NCI-H1436 (cell line): ENCODE measurements at places on chromosomes 1 and 21.

- no peak for DNase-seq
Observed at GRCh38 chr1:216518844-216519627, 95.8 kb upstream of the USH2A start.

GRCh38 chr1:219773775-219774174 is 154.6 kb downstream of the SLC30A10 start:
- no peak for DNase-seq

DNA sequence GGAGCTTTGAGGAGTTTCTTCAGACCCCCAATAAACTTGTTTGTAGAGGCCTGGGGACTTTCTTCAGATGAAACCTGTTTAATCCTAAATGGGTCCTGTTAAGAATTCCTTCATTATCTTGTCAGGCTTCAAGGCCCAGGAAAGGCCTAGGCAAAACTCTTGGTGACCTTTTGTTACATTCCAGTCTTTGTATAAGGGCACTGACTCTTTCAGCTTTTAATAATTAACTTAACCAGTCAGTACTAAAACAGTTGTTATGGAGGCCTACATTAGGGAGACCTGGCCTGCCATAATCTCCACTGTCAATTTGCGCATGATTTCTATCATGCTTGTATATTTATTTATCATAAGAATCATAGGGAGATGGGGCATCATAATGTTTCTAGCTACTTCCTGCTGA is 110.2 kb downstream of the FCRL5 start:
- DNase-seq, result no peak

DNA sequence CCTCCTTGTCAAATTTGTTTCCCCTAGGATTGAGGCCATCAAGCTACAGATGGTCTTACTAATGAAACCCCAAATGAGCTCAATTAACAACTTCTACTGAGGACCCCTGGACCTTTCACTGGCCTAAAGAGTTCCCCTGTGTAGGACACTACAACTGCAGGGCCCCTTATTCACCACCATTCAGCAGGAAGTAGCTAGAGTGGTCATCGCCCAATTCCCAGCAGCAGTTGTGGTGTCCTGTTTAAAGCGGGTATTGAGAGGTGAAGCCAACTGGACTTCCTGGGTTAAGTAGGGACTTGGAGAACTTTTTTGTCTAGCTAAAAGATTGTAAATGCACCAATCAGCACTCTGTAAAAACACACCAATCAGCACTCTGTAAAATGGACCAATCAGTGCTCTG is 1466.9 kb downstream of the KCNT2 start:
- DNase-seq, result no peak

GRCh38 chr1:44327679-44328491 is 27.2 kb downstream of the ERI3 start:
- no peak for DNase-seq

GRCh38 chr1:155070721-155071569 is 7.4 kb downstream of the EFNA4 start:
- DNase-seq, result peak; percentile 82

DNA sequence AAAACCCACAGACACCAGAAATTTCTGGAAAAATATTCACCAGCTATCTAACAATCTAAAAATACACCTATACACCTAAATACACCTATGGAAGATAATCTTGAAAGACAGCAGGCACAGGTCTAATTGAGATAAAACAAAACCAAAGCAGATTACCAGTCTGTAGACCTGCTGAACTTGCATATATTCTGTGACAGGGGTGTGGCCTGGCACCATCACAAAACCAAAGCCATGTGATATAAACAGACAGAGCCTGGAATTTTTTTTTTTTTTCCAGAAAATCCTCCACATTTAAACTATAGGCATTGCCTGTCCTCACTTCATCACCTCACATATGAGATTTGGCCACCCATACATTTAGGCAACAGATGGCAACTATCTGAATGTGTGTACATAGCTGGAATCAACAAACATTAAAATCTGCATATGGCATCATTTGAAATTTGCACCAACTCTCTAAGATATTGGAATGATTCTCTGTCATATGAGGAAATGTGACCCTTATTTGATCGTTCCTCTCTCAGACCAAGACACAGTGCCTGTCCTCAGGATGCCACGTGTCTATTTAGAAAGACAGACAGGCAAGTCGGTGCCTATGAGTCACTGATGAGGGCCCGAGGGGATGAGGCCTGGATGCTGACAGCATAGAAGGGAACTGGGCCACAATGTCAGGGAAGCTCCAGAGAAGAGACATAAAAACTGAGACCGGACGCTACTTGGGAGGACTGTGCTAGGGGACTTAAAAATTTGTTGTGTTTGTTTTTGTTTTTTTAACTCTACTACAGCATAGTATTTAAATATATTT is 32.6 kb downstream of the NMNAT2 start:
- DNase-seq, result no peak

- DNase-seq, result peak; percentile 91
Observed at GRCh38 chr1:203340112-203340790, 10.7 kb downstream of the FMOD start.

DNA sequence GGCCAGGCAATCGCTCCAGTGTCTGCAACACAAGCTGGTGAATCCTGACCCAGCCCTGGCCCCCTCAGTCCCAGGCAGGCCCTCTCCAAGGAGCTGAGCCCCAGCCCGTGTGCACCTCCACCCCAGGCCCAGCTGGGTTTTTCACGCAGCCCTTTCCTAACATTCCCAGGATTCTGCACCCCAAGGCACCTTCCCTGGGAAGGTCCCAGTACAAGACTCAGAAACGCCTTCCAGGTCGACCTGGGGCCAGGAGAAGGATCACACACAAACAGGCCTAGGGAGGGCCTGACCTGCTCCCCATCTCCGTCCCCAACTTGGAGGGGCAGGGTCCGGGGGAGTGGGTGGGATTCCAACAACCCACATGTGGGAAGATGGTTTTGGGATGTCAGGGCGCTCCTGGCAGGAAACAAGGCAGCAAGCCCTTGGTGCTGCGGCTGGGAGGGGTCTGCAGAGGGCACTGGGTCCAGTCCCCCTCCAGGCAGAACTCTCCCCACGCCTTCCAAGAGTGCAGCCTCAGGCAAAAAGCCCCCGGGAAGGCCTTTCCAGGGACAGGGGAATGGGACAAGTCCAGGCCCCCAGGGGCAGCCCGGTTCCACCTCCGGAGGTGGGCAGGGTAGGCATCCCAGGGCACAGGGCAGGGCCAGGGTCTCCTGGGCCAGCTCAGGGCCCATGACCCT is 58.3 kb downstream of the KCNAB2 start:
- DNase-seq, result no peak

- no peak for DNase-seq
Observed at GRCh38 chr1:151012684-151013471, 4.6 kb downstream of the PRUNE1 start.

DNA sequence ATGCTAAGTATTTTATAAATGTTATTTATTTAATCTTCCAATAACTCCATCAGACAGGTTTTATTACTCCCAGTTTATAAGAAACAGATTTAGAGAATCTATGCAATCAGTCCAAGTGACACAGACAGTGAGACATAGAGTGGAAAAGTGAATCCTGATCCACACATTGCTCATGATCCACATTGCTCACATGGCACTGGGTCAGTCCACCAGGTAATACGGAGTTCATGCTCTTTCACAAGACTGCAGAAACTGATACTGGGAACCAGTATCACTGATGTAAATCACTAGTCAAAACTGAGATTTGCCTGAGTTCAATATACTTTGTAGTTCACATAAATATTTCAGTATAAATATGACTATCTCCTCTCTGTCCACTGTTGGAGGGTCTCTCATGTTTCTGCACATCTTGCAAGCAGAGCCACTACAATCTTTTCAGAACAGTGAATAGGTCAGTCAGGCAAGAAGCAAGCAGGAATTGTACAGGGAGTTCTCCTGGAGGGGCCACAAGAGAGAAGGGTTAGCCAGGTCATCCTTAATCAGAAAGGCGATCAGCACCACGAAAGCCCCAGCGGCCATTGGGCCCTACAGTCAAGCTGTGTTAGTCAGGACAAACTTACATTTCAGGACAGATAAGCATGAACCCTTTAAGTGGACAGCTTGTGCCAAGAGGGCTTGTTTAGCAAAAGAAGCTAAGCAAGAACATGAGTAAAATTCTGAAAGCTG is 275.4 kb upstream of the NR5A2 start:
- DNase-seq, result no peak

- DNase-seq, result no peak
Observed at GRCh38 chr1:118661769-118662320, 326.3 kb downstream of the TBX15 start.

GRCh38 chr1:247407180-247407616 is 8.8 kb upstream of the NLRP3 start:
- no peak for DNase-seq

- DNase-seq, result no peak
Observed at GRCh38 chr1:248825136-248825535, 579 bp downstream of the SH3BP5L start.

DNA sequence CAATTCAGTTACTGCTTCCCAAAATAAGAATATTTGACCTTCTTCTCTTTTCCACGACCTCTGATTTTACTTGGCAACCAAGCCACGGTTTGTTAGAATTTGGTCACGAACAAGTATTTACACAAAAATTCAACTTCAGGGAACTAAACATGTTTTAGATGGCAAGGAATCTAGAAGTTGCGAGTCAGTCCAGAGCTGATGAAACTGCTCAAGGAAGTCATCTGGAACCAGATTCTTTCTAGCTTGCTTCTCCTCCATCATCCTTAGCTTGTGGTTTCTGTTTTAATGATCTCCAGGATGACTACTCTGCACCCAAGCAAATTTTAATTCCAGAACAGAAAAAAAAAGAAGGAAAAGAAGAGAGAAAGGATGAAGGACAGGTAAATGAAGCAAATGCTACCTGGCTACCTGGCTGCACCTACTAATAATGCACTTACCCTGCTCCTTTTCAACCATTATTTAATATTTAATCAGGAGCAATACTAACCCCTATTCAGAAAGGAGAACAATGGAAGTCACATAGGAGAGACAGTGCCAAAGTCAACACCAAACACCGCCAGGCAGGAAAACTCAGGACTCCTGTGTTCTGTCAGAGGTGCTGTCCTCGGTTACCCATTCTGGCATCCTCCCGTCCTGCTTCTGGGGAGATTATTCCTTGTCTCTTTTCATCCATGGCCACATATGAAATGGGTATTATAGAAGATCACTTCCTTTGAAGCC is 54.2 kb upstream of the RGS7 start:
- no peak for DNase-seq

- no peak for DNase-seq
Observed at GRCh38 chr21:39444421-39445180, 977 bp downstream of the LCA5L start.

DNA sequence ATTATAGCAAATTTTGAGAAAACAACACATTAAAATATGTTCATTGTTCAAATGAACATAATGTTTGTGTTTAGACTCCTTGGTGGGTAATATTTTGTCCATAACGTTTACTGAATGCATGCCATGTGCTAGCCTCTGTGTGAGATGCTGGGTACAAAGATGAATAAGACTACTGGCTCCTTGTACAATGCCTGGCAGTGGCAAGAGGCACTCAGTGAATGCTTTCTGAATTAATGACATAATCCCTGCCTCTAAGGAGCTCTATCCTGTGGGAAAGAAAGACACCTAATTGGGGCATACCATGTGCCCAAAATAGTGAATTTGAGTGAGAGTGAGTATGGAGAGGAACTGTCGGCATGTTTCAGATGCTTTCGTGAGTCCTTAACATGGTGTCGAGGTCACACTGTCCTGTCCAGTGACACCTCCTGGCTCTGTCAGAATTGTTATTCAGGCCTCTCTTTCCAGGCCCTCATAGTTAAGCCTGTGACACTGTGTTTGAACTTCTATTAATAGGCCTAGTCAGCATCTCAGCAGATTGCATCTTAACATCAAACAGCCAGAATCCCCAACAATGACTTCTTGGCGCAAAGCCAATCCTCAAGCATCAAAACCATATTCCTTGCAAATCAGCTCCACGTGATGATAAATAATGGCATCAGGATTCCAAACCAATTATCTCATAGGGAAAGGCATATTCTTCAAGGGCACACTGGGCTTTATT is 32.8 kb upstream of the S1PR1 start:
- DNase-seq, result peak; percentile 4

DNA sequence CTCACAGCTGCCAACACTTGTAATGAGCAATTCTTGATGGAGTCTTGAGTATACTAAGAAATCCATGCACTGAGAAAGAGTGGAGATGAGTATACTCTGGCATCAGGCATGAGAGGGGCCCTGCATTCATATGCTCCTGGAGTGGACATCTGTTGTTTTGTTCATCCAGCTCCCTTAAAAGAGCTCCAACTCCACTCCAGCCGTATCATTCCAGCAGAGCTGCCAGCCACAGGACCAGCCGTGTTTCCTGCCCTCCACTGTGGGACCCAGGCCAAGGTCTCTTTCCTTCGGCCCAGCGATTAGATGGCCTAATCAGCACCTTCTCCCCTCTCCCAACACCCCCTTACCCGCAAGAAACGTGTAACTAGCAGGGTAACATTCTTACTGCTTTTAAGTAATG is 144.5 kb downstream of the OMA1 start:
- no peak for DNase-seq

GRCh38 chr21:39686646-39687468 is 58.1 kb upstream of the IGSF5 start:
- no peak for DNase-seq

GRCh38 chr1:198699167-198700015 is 60.6 kb downstream of the PTPRC start:
- no peak for DNase-seq

DNA sequence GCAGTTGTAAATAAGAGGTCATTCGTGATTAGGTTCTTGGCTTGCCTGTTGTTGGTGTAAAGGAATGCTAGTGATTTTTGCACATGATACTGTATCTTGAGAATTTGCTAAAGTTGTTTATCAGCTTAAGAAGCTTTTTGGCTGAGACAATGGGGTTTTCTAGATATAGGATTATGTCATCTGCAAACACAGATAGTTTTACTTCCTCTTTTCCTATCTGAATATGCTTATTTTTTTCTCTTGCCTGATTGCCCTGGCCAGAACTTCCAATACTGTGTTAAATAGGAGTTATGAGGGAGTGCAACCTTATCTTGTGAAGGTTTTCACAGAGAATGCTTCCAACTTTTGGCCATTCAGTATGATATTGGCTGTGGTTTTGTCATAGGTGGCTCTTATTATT is 576.1 kb upstream of the RGS18 start:
- DNase-seq, result no peak

DNA sequence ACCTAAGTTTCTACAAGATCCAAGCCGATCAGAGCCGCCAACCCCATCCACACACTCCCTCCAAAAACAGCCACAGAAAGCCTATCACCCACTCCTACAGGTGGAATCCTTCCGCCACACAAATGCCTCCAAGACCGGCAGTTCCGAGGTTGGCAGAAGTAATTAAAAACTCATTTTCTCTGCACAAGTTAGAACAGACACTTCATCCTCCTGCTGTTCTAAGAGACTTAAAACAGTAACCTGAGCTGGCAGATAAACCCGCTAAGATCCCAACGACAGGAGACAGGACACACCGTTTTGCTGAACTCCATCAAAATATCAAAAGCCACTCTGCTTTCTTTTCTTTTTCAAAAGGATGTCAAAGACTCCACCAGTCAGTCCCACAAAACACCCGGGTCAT is 2.8 kb downstream of the SSBP3 start:
- DNase-seq, result no peak

- DNase-seq, result no peak
Observed at GRCh38 chr1:150534002-150534401, 15.2 kb upstream of the ADAMTSL4 start.
